ENCODE measurements at places on chromosomes 7 and 10. TPM values are rescaled to one million over a fixed set of nuclear protein-coding genes. Genes with fewer than 3 reads are reported as not detected.

- peaks cover 24% of the 10 kb centered on the region for H3K36me3 ChIP-seq
- peak overlapping the region; percentile 65 for H3K27ac ChIP-seq
- H3K4me1 ChIP-seq, result peaks cover 20% of the 10 kb centered on the region
- no peak overlapping the region for H3K4me3 ChIP-seq
- H3K27me3 ChIP-seq, result no peaks in the 10 kb centered on the region
Measured at GRCh38 chr7:149440222-149440621, 20.6 kb downstream of the ZNF777 start.

The STRIP2 gene
- total RNA-seq, result 15.6 TPM

GRCh38 chr10:113151190-113151666, 201.2 kb downstream of the TCF7L2 start:
- no peaks in the 10 kb centered on the region for H3K27me3 ChIP-seq
- DNase-seq, result no peak
- no peaks in the 10 kb centered on the region for H3K4me1 ChIP-seq
- no peaks in the 10 kb centered on the region for H3K36me3 ChIP-seq

DNA sequence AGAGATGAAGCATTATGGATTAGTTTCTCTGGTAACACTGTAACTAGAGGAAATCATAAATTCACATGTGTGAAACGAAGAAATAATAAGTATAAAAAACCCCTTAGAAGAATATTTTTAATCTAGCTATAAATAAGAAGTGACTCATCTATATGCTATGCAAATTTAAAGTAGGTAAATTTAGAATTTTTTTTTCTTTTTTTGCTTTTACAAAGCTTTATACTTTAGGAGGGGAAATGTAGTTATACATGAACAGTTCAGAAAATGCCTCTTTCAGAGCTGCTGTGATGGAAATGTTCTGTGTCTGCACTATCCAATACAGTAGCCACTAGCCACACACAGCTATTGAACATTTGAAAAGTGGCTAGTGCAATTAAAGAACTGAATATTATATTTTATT, 87.3 kb downstream of the REEP3 start:
- peaks cover 7% of the 10 kb centered on the region for H3K4me1 ChIP-seq
- H3K27me3 ChIP-seq, result no peaks in the 10 kb centered on the region
- peaks cover 3% of the 10 kb centered on the region for H3K36me3 ChIP-seq
- DNase-seq, result no peak
- H3K27ac ChIP-seq, result no peak overlapping the region

The CCDC146 gene
- total RNA-seq, result 9.0 TPM

DNA sequence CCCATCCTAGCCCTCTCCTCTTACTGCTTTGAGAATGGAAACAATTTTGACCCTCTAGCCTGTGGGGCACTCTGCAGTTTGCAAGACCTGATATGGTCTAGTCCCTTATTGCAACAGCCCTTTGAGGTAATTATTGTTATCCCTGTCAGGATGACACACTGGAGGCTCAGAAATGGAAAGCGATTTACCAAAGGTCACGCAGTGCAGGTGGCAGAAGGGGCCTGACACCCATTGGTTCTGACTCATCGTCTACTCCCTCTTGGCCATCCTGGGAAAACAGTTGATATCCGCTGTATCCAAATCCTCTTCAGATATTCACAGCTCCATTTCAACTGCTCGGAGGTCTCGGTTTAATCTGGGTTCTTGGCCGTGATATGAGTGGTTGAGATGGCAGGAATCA, 44.7 kb upstream of the AQP1 start:
- H3K4me3 ChIP-seq, result no peak overlapping the region
- no peaks in the 10 kb centered on the region for H3K36me3 ChIP-seq
- H3K27ac ChIP-seq, result no peak overlapping the region
- H3K27me3 ChIP-seq, result no peaks in the 10 kb centered on the region

DNA sequence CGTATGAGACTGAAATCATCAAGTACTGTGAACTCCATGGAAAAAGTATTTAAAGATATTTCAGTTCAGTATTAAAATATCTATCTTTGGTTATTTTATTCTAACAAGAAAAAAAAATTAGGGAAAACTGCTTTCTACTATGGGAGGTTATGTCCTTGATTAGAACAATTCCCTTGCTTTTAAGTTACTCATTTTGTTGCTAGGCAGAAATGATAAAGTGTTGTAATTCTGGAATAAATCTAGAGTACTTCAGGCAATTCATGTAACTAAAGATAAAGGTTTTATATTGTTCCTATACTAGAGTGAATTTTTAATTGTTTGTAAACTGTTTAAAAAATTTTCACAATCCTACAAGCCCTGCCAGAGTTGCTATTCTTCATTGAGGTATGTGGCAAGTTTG, 92.0 kb downstream of the BBS9 start:
- H3K27ac ChIP-seq, result no peak overlapping the region
- H3K36me3 ChIP-seq, result no peaks in the 10 kb centered on the region
- H3K4me3 ChIP-seq, result no peak overlapping the region
- no peaks in the 10 kb centered on the region for H3K27me3 ChIP-seq
- DNase-seq, result no peak
- H3K4me1 ChIP-seq, result no peaks in the 10 kb centered on the region

- no peak overlapping the region for H3K4me3 ChIP-seq
- H3K27me3 ChIP-seq, result peaks cover 65% of the 10 kb centered on the region
- no peak for DNase-seq
- H3K27ac ChIP-seq, result no peak overlapping the region
Measured at GRCh38 chr7:155806096-155806871, 6.0 kb downstream of the SHH start.

The LIPJ gene
- total RNA-seq, result not detected

The PRPS1L1 gene
- total RNA-seq, result not detected

The TMEM196 gene
- total RNA-seq, result not detected

DNA sequence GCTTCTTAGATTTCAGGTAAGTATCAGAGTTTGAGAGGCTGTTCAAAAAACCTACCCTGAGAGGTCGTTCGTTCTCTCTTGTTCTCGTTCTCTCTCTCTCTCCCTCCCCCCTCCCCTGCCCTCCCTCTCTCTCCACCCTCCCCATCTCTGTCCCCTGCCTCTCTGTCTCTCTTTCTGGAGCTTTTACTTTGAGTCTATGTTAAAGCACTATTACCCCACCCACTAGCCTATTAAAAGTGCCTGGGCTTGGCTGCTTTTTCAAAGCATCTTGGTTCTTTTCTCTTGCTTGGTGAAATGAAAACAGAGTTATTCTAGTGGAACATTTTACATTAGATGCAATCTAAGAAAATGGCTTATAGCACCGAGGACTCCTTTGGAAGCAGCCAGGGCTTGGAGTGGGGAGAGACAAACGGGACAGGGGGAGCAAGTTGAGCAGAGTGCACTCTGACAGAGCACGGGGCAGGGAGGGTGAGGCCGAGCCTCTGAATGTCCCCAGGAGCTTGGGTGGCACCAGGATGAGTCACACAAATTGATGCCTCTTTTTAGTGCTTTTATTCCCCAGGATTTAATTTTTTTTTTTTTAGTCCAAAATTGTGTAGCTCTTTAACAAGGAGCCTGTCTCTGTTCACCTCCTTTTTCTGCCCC, 134.3 kb downstream of the CFAP58 start:
- H3K27ac ChIP-seq, result no peak overlapping the region
- no peak overlapping the region for H3K4me3 ChIP-seq
- no peak for DNase-seq
- no peaks in the 10 kb centered on the region for H3K4me1 ChIP-seq
- no peaks in the 10 kb centered on the region for H3K36me3 ChIP-seq

GRCh38 chr7:141673346-141673745, 28.6 kb downstream of the DENND11 start:
- no peaks in the 10 kb centered on the region for H3K27me3 ChIP-seq
- H3K4me3 ChIP-seq, result no peak overlapping the region
- no peak for DNase-seq
- H3K36me3 ChIP-seq, result peaks cover 30% of the 10 kb centered on the region

The SPDYE16 gene
- 0.52 TPM for total RNA-seq

DNA sequence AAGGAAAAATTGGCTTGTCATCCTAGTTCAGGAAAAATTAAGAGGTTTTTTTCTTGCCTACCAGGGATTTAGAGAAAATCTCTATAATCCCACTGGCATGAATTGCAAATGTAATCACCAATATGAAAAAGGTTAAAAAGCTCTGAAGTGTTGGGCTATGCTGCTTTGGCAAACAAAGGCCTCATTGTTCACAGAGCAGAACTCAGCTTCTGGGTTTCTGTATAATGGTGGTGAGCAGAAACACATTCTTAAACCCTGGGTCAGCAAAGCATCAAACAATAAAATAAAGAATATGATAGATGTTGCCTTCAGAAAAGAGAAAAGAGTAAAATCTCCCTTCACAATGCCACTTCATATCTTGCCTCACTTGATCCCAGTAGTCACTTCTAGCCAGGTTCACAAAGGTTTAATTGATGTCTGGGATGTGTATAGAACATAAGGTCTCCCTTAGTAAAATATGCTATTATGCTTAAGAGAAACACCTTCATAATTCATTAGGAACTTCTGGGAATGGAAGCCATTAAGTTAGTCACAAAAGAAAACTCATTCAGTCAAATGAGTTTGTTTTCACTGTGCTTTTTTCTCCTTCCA, 1255.5 kb upstream of the PHF14 start:
- no peaks in the 10 kb centered on the region for H3K27me3 ChIP-seq
- H3K36me3 ChIP-seq, result no peaks in the 10 kb centered on the region
- no peak for DNase-seq
- no peaks in the 10 kb centered on the region for H3K4me1 ChIP-seq
- no peak overlapping the region for H3K4me3 ChIP-seq

DNA sequence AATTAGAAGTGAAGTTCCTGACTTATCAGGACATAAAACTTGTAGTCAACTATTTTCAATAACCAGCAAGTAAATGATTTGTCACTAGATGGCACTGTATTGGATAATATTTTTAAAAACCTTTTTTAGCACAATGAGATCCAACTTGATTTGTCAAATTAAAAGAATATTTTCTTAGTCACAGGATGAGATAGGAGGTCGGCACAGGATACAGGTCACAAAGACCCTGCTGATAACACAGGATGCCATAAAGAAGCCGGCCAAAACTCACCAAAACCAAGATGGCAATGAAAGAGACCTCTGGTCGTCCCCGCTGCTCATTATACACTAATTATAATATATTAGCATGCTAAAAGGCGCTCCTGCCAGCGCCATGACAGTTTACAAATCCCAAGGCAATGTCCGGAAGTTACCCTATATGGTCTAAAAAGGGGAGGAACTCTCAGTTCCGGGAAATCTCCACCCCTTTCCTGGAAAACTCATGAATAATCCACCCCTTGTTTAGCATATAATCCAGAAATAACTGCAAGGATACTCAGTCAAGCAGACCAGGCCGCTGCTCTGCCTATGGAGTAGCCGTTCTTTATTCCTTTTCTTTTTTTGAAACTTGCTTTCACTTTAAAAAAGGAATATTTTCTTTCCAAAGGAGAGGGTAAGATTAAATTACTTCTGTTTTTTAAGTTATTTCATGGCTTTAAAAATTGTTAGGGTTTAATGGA, 255.7 kb upstream of the MKLN1 start:
- H3K4me3 ChIP-seq, result no peak overlapping the region
- no peaks in the 10 kb centered on the region for H3K27me3 ChIP-seq
- peaks cover 49% of the 10 kb centered on the region for H3K4me1 ChIP-seq
- H3K27ac ChIP-seq, result peak overlapping the region; percentile 38
- peak; percentile 51 for DNase-seq
- H3K36me3 ChIP-seq, result peaks cover 21% of the 10 kb centered on the region

The CPA2 gene
- total RNA-seq, result not detected
